ENCODE measurements at places on chromosomes 6 and 20.

DNA sequence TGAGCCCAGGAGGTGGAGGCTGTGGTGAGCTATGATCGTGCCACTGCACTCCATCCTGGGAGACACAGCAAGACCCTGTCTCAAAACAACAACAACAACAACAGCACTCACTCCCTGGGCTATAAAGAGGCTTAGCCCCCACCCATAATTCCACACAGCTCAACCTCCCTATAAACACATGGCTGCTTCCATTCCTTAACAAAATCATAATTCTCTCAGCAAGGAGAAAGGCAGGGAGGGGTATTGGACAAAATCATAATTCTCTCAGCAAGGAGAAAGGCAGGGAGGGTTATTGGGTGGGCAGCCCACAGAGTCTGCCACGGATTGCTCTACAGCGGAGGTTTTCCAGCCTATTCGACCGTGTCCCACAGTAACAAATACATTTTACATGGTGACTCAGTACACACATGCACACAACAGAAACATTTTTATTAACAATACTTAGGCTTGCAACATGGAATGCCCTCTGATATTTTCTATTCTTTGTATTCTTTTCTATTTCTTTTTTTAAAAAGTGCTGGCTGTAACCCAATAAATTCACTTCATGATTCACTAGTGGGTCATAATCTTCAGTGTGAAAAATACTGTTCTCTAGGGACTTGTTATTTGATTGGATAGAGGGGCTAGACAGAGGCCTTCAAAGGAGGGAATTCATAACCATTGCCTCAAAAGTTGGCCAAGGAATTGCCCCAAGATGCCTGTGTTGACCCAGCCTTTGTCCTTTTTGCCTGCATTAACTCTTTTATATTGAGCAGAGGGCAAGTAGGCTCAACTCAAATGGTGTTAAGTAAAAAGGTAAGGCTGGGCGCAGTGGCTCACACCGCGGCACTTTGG is 50.6 kb upstream of the ZMYND8 start:
- H3K27me3 ChIP-seq = no peaks in the 10 kb centered on the region
- H3K4me3 ChIP-seq = no peak overlapping the region
- H3K36me3 ChIP-seq = no peaks in the 10 kb centered on the region
- H3K27ac ChIP-seq = peak overlapping the region; percentile 42
- H3K4me1 ChIP-seq = peaks cover 18% of the 10 kb centered on the region
- no peak for DNase-seq

DNA sequence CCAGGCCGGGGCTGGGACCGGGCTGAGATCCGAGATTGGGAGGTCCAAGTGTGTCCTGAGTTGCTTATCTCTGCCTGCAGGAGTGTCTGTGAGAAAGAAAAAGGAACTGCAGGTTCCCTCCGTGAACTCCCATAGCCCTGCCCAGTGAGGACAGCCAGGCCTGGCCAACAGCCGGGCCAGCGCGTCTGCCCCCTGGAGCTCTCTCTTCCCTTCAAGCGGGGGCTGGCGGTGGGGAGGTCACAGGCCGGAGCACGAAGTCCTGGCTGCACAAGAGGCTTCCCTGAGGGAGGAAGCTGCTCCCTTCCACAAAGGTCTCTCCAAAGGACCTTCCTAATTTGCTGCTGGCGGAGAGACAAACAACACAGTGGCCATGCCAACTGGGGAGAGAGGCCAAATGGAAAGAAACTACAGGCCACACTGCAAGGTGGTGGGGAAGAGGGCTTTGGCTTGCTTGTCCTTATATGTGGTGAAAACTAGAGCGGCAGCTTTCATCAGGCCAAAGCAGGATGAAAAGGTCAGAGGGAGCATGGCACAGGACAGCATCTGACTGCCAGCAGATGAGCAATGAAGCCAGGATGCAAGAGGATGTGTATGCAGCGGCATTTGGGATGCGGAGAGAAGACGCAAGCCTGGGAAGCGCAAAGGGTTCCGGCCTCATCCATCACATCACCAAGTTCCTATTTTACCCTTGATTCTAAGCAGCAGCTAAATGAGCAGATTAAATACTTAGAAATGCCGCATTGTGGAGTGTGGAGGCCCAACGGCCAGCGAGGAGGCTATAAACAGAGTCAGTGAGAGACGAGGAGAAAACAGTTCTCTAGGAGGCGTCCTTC is 260.0 kb downstream of the ERMARD start:
- H3K27me3 ChIP-seq = no peaks in the 10 kb centered on the region
- H3K4me3 ChIP-seq = no peak overlapping the region
- H3K27ac ChIP-seq = no peak overlapping the region

DNA sequence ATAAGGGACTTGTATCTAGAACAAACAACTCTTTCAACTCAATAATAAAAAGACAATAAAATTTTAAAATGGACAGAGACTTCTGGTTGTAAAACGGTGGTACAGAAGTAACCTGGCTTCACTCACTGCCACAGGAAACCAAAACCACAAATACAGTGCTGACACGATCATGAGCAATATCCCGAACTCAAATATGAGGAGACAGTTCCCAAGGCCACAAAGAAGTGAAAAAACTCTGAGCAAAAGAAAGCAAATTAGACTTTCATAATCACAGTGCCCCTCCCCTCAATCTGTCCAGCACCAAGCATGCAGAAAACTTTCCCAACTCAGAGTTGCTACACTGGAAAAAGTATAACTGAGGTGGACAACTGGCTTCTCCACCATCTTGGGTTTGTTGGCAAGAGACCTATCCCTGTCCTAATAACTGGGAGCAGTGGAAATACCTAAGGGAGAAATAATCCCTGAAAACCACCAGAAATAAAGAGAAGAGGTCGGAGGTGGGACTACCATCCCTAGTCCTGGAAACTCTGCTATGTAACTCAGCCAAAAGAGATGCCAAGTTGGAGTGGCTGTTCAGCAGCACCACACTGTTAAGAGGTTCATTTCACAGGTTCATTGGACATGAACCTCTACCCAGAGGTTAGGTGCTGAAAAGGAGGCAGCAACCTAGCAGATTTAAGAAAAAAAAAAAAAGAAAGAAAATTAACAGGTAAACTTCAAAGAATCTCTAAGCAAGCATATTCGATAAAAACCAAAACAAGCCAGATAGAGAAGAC is 55.5 kb downstream of the REV3L start:
- peaks cover 4% of the 10 kb centered on the region for H3K36me3 ChIP-seq
- peak overlapping the region; percentile 73 for H3K27ac ChIP-seq
- no peaks in the 10 kb centered on the region for H3K27me3 ChIP-seq
- DNase-seq = peak; percentile 54

DNA sequence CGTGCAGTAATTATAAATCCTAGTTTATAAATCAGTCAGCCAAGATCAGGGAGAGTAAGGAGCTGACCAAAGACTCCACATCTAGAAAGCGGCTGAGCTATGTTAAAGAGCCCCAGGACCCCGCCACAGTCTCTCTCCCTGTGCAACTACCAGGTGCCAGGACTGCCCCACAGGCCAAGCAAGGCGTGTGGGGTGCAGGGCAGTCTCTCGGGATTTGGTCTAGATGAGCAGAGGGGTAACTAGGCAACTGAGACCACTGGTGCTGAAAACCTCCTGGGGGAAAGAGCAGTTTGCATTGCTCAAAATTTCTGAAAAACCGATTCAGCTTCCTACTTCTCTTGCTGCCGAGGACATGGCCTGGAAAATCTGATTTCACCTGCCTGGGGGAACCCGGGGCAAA is 10.4 kb downstream of the PMEPA1 start:
- no peak for DNase-seq
- H3K4me1 ChIP-seq = peaks cover 25% of the 10 kb centered on the region
- no peak overlapping the region for H3K4me3 ChIP-seq

GRCh38 chr6:157034436-157035230 is 257.5 kb downstream of the ARID1B start:
- H3K4me3 ChIP-seq = no peak overlapping the region
- no peaks in the 10 kb centered on the region for H3K27me3 ChIP-seq
- peaks cover 3% of the 10 kb centered on the region for H3K36me3 ChIP-seq
- DNase-seq = no peak

DNA sequence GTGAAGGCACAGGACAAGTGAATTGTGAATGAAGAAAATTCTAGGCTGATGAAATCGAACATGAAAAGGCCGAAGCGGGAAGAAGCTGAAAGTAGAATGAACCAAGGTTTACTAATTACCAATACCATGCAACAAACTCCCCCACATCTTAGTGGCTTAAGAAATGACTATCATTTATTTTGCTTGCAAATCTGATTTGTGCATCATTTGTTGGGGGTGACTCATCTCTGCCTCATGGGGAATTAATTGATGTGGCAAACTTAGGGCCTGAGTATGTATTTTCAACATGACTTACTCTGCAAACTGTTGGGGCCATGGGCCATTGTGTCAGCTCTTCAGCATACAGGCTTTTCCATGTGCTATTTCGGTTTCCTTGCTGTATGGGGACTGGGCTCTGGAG is 26.8 kb downstream of the PPP1R14C start:
- no peaks in the 10 kb centered on the region for H3K4me1 ChIP-seq
- H3K36me3 ChIP-seq = no peaks in the 10 kb centered on the region
- no peak for DNase-seq
- no peak overlapping the region for H3K4me3 ChIP-seq

GRCh38 chr6:137056121-137056880 is 11.5 kb upstream of the IL20RA start:
- DNase-seq = no peak
- H3K27ac ChIP-seq = no peak overlapping the region
- H3K27me3 ChIP-seq = no peaks in the 10 kb centered on the region

DNA sequence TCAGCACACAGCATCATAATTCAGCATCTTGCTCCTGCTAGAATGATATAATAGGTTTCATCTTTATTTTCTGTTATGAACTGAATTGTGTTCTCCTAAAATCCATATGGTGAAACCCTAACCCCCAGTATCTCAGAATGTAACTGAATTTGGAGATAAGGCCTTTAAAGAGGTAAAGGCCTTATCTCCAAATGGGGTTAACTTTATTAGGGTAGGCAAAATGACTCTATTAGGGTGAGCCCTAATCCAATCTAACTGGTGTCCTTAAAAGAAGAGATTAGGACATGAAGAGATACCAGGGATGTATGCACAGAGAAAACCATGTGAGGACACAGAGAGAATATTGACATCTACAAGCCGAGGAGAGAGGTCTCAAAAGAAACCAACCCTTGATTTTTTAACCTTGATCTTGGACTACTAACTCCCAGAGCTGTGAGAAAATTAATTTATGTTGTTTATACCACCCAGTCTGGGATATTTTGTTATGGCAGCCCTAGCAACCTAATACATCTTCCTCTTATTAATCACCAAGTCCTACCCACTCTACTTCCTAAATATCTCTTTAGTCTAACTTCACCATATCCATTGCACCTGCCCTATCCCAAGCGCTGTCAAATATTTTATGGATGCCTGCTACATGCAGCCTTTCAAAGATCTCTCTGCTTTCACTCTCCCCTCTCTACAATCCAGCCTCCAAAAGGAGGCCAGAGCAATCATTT is 8.5 kb upstream of the MRS2 start:
- no peaks in the 10 kb centered on the region for H3K27me3 ChIP-seq
- DNase-seq = no peak
- no peak overlapping the region for H3K4me3 ChIP-seq
- no peaks in the 10 kb centered on the region for H3K4me1 ChIP-seq
- no peak overlapping the region for H3K27ac ChIP-seq

- DNase-seq = peak; percentile 48
- no peak overlapping the region for H3K4me3 ChIP-seq
- H3K27me3 ChIP-seq = no peaks in the 10 kb centered on the region
- H3K36me3 ChIP-seq = no peaks in the 10 kb centered on the region
- H3K4me1 ChIP-seq = peaks cover 20% of the 10 kb centered on the region
Measured at GRCh38 chr6:45741437-45742171, 274.1 kb downstream of the CLIC5 start.

DNA sequence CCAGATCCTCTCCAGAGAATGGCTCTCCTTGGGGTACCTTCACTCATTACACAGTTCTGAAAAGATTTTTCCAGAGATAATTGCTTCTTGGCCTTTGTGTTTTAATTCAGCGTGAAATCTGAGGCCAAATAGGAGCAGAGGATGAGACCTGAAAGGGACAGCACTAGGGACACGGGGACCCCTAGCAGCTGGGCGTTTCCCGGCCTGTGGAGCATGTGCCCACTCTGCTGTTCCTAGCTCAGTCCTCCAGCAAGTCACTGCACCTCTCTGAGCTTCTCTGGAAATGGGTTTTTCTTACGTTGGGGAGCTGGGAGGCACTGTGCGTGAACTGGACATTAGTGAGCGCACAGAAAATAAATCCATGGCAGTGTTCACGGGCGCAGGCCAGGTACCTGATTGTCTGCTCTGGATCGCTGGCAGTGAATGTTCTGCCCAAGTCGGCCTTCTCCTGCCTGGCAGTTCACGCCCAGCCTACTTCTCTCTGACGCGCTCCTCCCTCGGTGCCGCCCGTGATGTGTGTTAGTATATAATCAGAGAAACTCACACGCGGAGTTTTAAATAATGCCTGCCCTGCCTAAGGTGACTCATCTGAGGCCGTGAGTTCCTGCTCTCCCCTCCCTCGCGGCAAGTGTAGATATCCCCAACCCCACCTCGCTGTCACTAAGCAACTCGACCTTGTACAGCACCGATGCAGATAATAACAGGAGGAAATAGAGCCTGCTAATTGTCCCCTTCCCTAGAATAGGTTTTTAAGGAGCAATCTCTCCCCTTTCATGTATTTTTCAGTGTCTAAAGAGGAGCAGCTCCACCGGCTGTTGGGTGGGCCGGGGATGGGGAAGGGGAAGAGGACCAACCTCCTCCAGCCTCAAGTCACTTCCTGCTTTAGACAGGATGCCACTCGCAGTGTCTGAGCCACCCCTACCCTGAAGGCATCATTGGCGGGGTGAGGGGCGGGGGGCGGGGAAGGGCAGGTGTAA is 2.7 kb upstream of the TUBB2A start:
- no peak for DNase-seq
- peaks cover 5% of the 10 kb centered on the region for H3K4me1 ChIP-seq
- H3K4me3 ChIP-seq = no peak overlapping the region
- H3K27me3 ChIP-seq = peaks cover 2% of the 10 kb centered on the region

DNA sequence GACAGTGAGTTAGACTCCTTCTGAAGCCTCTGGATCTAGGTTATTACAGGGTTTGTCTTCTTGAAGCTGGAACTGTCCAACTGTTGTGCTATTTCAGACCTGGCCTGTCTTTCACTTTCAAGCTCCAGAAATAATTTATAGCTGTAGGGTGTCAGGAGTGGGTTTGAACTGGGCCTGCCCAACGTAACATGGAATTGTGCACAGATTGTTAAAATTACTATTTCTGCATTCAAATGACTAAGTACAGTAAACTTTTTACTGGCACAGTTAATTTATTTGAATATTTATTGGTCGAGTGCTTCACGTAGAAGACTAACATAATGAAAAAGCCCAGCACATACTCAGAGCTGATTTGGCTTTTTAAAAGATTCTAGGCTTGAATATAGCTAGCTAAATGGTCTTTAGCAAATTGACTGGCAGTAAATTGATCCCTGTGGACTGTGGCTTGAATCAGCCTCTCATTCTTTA is 74.3 kb downstream of the ARID1B start:
- no peaks in the 10 kb centered on the region for H3K27me3 ChIP-seq
- peaks cover 57% of the 10 kb centered on the region for H3K4me1 ChIP-seq
- peaks cover 3% of the 10 kb centered on the region for H3K36me3 ChIP-seq
- peak overlapping the region; percentile 46 for H3K4me3 ChIP-seq
- peak overlapping the region; percentile 64 for H3K27ac ChIP-seq
- no peak for DNase-seq

All from GM12878 (cell line).